Cardiac septum (tissue), 1 donor: ENCODE measurements at places on chromosomes 16 and 17.

DNA sequence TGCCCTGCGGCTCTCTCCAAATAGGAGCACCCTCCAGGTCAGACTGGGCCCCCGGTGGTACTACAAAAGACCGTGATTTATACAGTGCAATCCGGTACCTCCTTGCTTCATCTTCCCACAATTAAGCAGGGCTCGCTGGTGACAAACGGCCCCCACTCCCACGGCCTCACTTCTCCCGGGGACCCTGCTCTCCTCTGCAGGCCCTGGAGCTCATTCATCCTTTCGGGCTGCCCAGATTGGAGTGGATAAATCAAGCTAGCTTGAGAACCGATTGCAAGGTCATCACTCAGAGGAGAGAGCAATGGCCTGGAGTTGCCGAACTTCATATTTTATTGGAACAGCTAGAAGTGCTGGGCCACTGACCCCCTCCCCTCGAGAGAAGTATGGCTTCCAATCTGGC, 193.5 kb upstream of the IRX6 start:
- no peak for DNase-seq

GRCh38 chr17:43309505-43310332, 75.9 kb upstream of the RNU2-1 start:
- DNase-seq = no peak

GRCh38 chr16:2912330-2913199, 834 bp downstream of the FLYWCH1 start:
- no peak for DNase-seq

DNA sequence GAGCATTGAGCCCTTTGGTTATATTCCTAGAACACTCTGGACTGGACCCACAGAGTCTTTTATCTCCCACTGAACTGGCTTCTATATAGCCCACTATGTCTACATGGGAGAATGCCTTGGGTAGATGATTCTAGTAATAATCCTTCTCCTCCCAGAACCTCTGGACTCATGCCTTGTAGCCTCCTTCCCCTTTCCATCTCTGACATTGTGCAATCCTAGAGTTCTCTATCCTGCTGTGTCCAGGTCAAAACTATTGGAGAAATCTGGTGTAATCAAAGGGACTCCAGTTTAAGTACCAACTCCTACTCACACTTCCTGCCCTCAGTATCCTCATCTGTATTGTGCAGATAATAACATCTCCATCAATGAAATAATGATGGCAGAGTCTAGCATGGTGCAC, 9.1 kb downstream of the RCVRN start:
- no peak for DNase-seq

DNA sequence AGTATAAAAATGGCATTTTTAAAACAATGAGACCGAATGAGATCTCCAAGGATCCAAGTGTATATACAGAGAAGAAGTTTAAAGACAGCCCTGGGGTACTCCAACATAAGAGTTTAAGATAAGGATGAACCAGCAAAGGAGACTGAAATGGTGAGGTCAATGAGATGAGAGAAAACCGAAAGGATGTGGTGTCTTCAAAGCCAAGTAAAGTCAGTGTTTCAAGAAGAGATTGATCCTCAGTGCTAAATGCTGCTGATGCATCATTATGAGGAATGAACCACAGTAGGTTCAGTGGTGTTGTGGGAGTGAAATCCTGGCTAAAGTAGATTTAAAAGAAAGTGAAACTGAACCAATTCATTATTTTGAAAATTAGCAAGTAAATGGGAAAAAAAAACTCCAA, 38.1 kb upstream of the NLK start:
- no peak for DNase-seq

GRCh38 chr17:22278302-22279275, 586.3 kb downstream of the KCNJ18 start:
- DNase-seq = no peak
